Head of caudate nucleus (tissue), 42 donors: ENCODE measurements at places on chromosomes 4 and X.

- no peak for DNase-seq
Observed at GRCh38 chrX:122626871-122627270, 557.2 kb upstream of the GRIA3 start.

- no peak for DNase-seq
Observed at GRCh38 chrX:153561337-153561736, 37.6 kb downstream of the CCNQ start.

- DNase-seq = no peak
Observed at GRCh38 chr4:145177511-145177905, 2.9 kb downstream of the OTUD4 start.

DNA sequence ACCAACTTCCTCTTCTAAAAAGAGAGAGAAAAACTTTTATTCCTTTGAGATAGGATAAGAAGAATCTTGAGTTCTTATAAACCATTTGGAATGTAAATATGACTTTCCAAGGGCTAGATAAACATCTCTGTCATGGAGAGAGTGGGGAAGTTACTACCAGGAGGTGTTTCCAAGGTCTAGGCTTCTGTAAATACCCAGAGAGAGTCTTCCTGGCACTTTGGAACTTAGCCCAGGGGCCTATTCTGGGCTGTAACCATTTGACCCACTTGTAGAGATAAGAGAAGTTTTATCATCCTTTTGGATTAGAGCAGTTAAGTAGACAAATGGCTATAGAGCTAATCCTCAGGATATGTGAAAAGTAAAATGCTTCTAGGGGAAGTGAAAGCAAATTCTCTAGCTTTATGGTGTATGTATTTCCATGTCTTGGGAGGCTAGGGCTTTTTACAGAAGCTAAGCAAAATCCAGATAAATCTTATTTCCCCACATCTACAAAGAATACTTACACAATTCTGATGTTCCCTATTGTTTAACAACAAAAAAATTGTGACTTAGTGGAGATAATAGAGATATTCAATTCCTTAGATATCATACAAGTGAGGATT lies 51.1 kb downstream of the MCUB start:
- DNase-seq = no peak

DNA sequence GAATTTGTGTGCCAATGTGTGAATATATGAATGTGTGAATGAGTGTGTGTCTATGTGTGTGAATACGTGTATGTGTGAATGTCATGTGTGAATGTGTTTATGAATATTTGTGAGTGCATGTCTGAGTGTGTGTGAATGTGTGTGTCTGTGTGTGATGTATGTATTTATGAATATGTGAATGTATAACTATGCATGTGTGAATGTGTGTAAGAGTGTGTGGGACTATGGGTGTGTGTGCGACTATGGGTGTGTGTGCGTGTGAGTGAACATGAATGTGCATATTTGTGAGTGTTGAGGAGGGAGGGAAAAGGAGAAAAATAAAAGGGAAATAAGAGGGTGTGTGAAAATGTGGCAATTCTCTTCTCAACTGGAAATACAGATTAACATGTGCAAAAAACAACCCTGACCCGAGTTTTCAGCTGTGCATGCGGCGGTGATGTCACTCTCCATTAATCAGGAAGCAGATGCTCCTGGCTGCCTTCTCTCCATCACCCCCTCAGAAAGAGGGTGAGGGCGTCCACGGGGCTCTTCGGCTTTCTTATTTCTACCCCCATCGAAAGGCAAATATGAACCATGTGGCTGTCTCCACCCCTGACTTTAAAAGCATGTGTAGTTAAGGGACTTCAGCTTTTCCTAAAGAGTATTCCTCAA lies 219.8 kb downstream of the MAML3 start:
- no peak for DNase-seq

- DNase-seq = no peak
Observed at GRCh38 chr4:123994917-123995316, 598.3 kb downstream of the SPRY1 start.

DNA sequence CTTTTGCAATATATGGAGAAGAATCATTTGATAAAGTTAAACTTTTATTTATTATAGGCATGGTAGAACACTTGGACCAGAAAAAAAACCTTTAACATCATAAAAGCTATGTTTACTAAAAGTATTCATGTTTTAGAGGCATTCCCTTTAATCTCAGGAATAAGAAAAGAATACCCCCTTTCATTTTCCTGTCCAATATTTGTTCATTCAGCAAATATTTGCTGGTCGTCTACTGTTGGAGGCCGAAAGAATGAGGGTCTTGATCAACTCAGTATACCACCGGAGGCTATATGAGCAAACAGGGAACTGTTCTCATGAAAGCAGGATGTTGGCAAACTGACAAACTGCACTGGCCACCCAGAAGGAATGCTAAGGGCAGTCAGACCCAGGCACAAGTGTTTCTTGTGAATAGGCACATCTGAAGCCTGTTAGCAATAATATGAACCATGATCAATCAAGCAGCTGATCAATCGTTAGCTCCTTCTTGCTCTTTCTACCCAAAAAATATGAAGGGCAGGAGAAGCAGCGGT lies 480.8 kb upstream of the FAT1 start:
- no peak for DNase-seq

DNA sequence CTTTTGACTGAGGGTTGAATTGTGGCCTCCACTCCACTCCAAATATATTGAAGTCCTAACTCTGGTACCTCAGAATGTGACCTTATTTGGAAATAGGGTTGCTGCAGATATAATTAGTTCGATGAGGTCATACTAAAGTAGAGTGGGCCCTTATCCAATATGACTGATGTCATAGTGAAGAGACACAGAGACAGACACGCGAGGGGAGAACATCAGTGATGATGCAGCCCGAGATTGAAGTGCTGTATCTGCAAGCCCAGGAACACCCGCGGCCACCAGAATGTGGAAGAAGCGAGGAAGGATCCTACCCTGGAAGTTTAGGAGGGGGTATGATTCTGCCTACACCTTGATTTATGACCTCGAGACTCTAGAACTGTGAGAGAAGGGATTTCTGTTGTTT lies 279.0 kb downstream of the ANKRD50 start:
- DNase-seq = no peak

GRCh38 chr4:71553605-71554004 lies 214.8 kb downstream of the SLC4A4 start:
- DNase-seq = no peak

- no peak for DNase-seq
Observed at GRCh38 chrX:56588397-56589188, 25.2 kb downstream of the UBQLN2 start.

DNA sequence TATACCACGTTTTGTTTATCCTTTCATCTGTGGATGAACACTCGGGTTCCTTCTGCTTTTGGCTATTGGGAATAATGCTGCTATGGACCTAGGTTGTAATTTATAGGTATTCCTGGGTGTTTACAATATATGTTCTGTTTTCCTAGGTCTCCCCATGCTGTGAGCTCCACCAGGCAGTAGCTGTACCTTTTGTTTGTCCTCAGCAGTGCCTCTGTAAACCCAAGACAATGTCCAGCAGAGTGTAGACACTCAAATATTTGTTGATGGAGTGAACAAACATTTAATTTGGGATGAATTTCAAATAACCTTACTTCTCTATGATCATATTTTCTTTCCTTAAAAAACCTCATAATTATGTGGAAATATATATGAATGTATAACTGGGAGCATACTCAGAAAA lies 259.5 kb upstream of the BOD1L1 start:
- no peak for DNase-seq

- DNase-seq = no peak
Observed at GRCh38 chr4:177737387-177737940, 295.2 kb upstream of the AGA start.

- no peak for DNase-seq
Observed at GRCh38 chrX:104567506-104567905, 1.5 kb downstream of the IL1RAPL2 start.

GRCh38 chr4:81039351-81039972 lies 9.0 kb downstream of the BMP3 start:
- DNase-seq = no peak

GRCh38 chrX:36434522-36434921 lies 515.0 kb downstream of the CFAP47 start:
- DNase-seq = no peak

GRCh38 chrX:65997978-65998717 lies 41.7 kb downstream of the VSIG4 start:
- no peak for DNase-seq

DNA sequence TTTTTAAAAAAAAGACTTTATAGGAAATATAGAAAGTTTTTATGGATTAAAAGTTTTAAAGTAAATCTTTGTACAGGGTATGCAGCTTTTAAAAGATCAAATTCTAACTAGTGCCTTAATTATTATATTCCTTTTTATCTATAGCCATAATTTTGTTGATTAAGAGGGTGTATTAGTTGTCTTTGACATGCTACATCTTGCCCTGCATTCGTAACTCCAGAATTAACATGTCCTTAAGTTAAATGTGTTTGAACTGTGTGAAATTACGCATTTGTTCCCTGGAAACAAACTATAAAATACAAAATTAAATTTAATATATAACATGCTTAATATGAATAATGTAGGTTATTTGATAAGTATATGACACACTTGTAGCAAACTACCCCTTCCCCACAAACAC lies 66.3 kb downstream of the PTPN13 start:
- DNase-seq = no peak

DNA sequence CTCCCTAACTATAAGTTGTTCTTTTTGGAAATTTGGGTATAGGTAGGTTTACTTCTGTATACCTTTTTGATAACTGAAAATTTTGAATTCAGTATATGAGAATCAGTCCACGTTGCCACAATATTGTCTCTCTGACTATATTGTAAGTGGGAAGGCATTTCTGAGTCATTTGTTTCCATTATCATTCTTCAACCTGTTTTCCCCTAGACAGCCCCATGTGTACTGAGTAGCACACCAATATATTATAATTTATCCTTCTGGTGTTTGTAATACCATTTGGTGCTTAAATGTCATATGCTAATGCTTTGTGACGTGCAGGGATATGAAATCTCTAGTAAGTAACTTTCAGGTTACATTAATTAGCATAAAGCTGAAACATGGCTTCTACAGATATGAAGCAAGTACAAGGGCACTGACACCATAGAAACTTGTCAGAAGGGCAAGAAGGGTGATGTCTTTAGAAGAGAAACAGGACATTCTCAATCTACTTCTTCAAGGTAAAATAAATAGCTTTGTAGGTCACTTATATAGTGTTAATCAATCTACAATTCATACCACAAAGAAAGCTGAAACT lies 27.7 kb downstream of the PAK3 start:
- no peak for DNase-seq

DNA sequence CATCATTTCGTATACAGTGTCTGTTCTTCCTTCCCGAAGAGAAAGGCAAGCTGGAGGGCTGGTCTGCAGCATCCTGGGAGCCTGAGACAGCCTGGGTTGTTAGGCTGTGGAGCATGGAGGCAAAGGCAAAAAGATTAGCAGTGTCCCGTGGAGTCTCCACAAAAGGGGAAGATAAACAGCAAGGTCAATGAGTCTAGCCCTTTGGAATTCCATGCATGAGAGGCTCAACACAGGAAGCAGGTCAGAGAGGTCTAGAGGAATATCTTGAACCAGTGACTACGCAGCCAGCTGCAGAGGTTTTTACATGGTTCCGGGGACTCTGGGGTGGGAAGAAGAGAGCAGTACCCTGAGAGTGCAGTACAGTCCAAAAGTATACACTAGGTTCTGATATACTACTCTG lies 12.2 kb upstream of the MCF2 start:
- DNase-seq = no peak

DNA sequence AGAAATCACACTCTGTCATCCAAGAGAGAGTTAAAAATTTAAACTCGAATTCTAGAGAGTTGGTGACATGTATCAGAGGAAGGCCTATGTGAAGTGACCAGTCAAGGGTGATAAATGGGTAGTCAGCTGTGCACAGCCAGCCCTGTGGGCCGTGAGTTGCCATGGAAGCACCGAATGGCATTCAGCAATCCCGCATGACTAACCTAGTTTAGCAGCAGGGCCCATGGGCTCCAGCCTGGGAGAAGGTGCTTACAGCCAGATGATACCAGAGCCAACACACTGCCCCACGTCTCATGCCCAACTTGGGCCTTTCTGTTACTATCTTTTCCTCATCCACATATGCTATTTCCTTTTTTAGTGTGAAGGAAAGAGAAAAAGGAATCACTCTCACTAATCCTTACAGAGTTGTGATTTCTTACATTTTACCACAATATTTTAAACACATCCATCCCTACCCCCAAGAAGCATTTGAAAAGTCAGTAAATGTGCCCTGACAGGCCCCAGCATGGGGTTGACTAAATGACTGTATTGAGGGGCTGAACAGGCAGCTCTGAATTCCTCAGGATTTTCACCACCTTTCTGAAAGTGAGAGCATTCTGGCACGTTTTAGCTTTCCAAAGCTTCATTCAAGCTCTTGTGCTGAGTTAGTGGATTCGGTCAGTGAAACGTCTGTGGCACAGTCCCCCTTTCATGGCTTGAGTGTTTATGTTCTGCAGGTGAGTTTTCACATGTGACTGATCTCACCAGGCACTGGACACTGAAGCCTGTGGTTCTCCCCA lies 104.2 kb downstream of the AFF1 start:
- peak; percentile 32 for DNase-seq

DNA sequence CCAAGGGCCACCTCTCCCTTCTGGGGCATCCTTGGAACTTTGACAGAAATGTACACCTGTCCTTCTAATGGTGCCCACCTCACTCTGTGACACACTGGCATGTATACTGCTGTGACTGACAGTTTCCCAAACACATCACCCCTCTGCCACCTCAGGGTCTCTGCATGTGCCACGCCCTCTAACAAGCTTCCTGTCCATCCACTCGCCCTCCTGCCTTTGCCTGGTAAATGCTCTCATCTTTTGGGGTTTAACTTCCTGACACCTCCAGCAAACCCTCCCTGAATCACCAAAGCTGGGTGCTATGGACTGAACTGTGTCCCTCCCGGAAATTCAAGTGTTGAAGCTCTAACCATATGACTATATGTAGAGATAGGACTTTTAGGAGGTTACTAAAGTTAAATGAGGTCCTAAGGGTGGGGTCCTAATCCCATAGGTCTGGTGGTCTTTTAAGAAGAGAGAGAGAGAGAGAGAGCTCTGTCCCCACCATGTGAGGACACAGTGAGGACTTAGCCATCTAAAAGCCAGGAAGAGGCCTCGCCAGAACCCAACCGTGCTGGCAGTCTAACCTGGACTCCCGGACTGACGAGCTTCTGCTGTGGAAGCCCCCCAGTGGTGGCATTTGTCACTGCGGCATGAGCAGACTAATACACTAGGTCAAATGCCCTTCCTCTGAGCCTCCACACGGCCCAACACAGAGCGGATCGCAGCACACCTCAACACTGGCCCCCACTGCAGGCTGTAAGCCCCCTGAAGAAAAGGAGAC lies 95.6 kb downstream of the AFAP1 start:
- DNase-seq = peak; percentile 29
